ENCODE measurements at places on chromosomes 16 and 17.
A peak's percentile ranks its signal among the peaks of the same experiment; 100 is the strongest.

GRCh38 chr17:6919158-6919557 is 76.7 kb upstream of the ALOX12 start:
- DNase-seq = no peak

GRCh38 chr17:81961521-81962498 is 823 bp upstream of the NOTUM start:
- DNase-seq = no peak

- DNase-seq = no peak
These were observed 89.4 kb upstream of the TNRC6C start for GRCh38 chr17:77869041-77869599.

GRCh38 chr16:3854750-3855541 is 25.6 kb downstream of the CREBBP start:
- DNase-seq = peak; percentile 65

DNA sequence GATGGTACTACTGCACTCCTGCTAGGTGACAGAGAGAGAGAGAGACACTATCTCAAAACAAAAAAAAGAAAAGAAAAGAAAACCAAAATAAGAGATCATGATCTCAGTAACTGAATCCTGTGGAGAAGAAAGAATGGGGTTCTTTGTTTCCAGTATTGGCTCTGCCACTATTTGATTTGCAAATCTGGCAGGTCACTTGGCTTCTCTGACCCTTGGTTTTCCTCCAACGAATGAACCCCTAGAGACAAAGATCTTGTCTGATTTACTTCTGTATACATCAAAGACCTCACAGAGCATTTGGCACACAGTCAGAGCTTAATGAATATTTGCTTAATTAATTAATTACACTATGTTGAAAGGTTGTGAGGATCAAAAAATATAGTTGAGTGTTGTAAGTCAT is 47.9 kb upstream of the NLK start:
- no peak for DNase-seq

GRCh38 chr17:28892024-28892423 is 5.5 kb downstream of the FLOT2 start:
- no peak for DNase-seq

DNA sequence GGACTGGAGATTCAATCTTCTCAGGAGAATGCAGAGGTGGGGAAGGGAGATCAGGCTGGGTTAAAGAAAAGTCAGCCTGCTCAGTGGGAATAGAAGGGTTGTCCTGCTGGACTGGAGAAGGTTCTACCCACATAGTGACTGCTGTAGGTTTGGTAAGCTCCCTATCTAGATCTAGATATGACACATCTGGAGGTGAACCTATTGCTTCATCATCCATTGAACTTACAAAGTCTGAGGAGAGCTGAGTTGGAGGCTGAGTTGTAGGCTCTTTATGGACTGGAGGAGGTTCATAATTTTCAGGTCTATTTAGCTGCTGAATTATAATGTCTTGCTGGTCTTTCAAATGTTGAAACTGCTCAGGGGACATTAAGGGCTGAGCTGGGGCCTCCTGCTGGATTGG is 46.0 kb upstream of the NF1 start:
- DNase-seq = peak; percentile 58

GRCh38 chr17:50173335-50173941 is 7.6 kb downstream of the SGCA start:
- no peak for DNase-seq

DNA sequence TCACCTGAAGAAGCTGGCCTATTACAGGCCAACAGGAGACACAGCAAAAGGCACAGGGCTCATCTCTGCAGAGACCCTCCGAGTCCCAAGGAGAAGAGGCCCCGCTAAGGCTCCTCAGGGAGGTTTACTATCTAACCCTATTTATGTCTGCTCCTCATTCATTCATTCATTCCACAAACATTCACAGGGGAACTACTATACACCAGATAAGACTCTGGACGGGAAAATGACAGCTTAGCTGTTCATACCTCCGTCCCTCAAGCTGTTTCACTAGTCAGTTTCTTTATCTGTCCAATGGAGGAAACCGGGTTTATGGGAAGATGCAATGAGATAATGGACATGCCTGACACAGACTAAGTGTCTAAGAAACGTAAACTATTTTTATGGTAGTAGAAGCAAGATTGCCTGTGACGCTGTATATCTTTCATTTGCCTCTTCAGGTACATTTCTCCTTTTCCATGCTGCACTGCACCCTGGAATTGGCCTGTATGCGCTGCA is 62.1 kb downstream of the SRL start:
- no peak for DNase-seq

- no peak for DNase-seq
These were observed 60.9 kb downstream of the SPAG9 start for GRCh38 chr17:51059781-51060180.

DNA sequence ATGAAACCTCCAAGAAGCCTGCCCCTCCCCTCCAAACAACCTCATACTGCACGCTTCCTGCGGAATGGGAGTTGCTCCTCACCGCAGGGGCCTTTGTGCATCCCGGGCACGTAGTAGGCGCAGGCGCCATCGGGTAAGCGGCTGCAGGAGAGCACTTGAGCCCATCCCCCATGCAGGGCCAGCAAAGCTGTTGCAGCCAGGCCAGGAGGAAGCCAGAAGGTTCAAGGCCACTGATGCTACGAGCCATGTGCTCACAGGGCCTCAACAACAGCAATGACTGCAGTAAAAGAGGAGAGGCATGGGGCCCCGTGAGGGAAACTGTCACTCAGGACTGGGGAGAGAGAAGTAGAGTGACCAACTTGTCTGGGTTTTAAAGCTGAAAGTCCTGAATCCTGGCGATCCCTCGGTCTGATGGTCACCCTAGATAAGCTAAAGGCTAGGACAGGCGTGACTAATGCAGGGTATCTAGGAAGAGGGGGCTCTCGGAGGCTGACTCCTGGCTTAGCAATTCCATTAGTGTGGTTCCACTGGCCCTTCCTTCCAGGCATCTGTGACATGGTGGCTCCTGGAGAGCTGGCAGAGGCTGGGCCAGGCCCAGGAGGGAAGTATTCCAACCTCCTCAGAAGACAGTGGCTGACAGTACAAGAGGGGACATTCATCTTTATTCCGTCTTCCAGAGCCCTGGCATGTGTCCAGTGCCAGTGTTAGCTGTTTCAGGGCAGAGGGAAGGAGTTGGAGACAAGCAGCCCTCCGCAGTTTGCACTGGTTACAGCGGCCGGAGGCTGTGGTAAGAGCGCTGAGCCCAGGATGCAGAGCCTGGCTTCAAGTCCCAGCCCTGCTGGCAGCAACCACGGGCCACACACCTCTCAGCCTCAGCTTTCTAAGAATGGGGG is 20.8 kb downstream of the GOSR2 start:
- peak; percentile 62 for DNase-seq

DNA sequence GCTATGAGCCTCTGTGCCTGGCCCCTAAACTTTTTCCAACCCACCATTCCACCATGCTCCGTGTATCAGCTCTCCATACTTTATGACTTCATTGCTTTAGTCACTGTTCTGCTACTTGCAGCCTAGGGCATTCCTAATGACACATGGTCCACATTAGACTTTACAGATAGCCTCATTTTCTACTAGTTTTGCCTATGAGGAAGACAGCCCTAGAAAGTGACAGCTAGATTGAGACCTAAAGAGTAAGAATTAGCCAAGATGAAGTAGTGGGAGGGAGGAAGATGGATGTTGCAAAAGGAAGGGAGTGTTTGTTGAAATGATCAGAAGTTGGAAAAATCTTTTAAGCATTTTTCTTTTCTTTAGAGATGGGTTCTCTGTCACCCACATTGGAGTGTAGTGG is 11.0 kb downstream of the C16orf54 start:
- no peak for DNase-seq

GRCh38 chr17:14340857-14341754 is 40.2 kb downstream of the HS3ST3B1 start:
- no peak for DNase-seq

DNA sequence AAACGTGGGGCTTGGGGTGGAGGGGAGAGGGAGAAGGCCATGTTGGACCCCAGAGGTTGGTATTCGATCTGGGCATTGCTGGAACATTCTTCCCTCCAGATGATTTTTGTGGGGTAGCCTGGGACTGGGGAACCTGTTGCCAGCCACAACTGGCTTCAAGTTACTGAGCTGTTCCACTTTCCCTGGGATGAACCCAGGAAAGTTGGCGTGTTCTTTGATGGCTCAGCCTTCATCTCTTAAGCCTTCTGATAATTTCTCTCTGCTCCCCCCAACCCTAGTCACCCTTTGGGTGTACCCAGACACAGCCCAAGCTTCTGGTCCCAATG is 2.1 kb downstream of the TBX21 start:
- DNase-seq = no peak

DNA sequence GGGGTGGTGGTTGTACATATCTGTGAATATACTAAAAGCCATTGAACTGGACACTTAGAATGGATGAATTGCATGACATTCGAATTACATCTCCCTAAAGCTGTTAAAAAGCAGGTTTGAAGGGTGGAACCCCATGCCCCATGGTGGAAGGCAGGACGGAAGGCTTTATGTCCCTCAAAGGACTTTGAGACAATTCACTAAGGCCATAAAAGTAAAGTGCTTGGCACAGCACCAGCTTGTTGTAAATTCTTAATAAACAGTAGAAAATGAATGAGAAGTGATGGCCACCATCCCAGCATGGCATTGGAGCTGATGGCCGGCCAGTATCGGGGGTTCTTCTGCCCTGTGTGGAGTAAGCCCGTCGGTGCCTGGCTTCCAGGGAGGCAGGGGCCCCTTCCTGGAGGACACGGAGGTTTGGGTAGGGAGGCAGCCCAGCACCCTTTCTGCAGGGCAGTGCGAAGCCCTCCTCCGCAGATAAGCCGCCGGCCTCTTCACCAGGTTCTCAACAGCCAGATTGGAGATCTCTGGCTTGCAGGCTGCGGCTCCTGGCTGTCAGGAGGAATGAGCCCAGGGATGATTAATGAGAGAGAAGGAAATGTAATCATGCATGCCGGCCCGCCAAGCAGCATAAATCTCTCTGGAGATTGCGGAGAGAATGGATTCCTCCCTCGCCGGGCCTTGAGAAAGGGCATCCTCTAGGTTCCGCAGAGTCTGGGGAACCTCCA is 346.9 kb downstream of the FOXL1 start:
- DNase-seq = peak; percentile 15

DNA sequence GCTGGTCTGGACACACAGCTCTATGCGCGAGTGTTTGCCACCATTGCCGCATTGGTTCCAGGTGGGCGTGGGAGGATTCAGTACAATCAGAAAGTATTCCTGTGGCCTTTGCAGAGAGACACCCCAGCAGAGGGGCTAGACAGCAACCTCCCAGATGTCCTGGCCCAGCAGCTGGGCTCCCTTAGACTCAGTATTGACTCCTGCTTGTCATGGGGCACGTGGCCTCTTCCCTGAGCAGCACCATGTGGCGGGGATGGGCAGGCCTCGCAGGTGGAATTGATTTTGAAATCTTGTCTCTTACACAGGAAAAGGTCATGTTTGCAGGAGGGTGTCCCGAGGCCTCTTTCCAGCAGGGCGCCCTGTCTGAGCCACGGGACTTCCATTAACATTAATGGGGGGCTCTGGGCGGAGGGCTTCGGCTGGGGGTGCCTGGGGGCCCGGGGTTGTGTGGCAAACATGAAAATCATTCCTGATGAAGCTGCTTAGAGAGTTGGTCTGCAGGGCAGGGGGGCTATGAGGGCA is 96.4 kb downstream of the C16orf78 start:
- no peak for DNase-seq

GRCh38 chr16:80079072-80079471 is 461.7 kb upstream of the DYNLRB2 start:
- no peak for DNase-seq

- DNase-seq = peak; percentile 8
These were observed 1.6 kb upstream of the IRF8 start for GRCh38 chr16:85897382-85897781.

GRCh38 chr17:73770115-73770848 is 126.0 kb upstream of the SDK2 start:
- peak; percentile 7 for DNase-seq

DNA sequence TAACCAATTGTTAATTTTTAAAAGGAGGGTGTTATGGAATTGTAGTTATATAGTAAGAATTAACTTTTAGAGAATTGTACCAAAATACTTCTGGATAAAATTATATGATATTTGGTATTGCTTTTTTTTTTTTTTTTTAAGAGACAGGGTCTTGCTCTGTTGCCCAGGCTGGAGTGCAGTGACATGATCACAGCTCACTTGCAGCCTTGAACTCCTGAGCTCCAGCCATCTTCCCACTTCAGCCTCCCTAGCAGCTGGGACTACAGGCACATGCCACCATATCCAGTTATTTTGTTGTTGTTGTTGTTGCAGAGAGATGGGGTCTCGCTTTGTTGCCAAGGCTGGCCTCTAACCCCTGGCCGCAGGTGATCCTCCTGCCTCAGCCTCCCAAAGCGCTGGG is 8.5 kb downstream of the ARSG start:
- DNase-seq = no peak

- DNase-seq = no peak
These were observed 77.0 kb downstream of the MYH11 start for GRCh38 chr16:15779664-15780351.

GRCh38 chr16:48047720-48048119 is 108.1 kb downstream of the ABCC12 start:
- DNase-seq = no peak

DNA sequence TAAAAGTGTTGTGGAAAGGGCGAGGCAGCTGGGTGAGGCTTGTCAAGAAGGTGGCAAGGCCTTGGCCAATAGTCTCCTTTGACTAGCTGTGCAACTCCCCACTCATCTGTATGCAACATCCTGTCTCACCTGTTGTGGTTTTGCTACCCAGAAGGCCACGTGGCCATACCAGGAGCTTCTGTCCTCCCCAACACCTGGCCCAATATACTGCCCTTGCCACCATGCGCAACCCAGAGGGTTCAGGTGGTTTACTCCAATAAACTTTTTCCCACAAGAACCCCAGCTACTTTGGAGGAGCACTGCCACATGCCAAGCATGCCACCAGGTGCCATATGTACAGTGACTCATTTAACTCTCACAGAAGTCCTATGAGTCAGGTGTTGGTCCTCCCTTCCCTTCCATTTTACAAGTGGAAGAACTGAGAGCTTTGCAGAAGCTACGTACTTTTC is 10.2 kb downstream of the MYO19 start:
- DNase-seq = no peak

DNA sequence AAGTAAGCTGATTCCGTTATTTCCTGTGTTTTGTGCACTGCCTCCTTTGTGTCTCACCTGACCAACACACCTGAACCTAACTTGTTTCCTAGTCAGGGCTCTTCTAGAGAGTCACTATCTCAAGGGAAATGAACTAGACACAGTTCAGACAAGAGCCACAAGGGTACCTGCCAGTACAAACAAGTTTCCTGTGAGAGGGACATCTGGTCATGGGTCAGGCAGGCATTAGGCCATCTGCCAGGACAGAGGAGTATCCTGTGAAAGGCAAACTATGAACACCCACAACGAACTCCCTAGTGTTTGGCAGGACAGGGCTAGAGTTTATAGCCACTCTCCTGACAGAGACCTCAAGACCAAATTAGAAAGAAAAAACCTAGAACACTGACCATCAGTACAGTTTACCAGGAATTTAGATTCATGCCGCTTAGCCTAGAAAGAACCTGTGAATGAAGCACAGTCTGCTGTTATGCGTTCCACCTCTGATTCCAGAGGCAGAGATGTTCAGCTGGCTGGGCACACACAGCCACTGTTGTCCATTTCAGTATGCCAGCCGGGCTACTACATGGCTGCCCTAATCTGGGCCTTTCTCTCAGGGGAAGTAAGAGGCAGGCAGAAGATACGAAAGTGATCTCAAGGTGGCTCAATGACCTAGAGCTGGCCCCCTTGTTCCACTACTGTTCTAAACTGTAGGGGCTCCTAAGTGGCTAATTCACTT is 20.7 kb upstream of the GLG1 start:
- DNase-seq = no peak

GRCh38 chr17:50903604-50904517 is 37.7 kb upstream of the TOB1 start:
- no peak for DNase-seq

GRCh38 chr16:57752203-57752580 is 16.6 kb downstream of the KATNB1 start:
- DNase-seq = no peak

Measured in hematopoietic multipotent progenitor cell treated with erythropoietin and hydrocortisone succinate and interleukin-3 and kit ligand, for 4 days (in vitro differentiated cells).